Activated T-cell treated with anti-CD3 and anti-CD28 coated beads, Interleukin-2, amount 50 U/mL, for 72 hours (primary cell): ENCODE measurements at places on chromosomes 7 and 10.

- H3K4me1 ChIP-seq = peaks cover 34% of the 10 kb centered on the region
- DNase-seq = peak; percentile 38
- no peaks in the 10 kb centered on the region for H3K36me3 ChIP-seq
- H3K4me3 ChIP-seq = peak overlapping the region; percentile 5
Measured at GRCh38 chr7:102291056-102291915, 4.6 kb downstream of the SH2B2 start.

GRCh38 chr7:36192053-36192824 lies 39.2 kb downstream of the EEPD1 start:
- no peak for DNase-seq
- H3K4me1 ChIP-seq = no peaks in the 10 kb centered on the region
- no peaks in the 10 kb centered on the region for H3K36me3 ChIP-seq
- H3K4me3 ChIP-seq = no peak overlapping the region

- no peak overlapping the region for H3K4me3 ChIP-seq
- H3K27me3 ChIP-seq = no peaks in the 10 kb centered on the region
- no peak for DNase-seq
- H3K36me3 ChIP-seq = no peaks in the 10 kb centered on the region
- no peaks in the 10 kb centered on the region for H3K4me1 ChIP-seq
Measured at GRCh38 chr7:45659496-45660139, 85.5 kb downstream of the ADCY1 start.

DNA sequence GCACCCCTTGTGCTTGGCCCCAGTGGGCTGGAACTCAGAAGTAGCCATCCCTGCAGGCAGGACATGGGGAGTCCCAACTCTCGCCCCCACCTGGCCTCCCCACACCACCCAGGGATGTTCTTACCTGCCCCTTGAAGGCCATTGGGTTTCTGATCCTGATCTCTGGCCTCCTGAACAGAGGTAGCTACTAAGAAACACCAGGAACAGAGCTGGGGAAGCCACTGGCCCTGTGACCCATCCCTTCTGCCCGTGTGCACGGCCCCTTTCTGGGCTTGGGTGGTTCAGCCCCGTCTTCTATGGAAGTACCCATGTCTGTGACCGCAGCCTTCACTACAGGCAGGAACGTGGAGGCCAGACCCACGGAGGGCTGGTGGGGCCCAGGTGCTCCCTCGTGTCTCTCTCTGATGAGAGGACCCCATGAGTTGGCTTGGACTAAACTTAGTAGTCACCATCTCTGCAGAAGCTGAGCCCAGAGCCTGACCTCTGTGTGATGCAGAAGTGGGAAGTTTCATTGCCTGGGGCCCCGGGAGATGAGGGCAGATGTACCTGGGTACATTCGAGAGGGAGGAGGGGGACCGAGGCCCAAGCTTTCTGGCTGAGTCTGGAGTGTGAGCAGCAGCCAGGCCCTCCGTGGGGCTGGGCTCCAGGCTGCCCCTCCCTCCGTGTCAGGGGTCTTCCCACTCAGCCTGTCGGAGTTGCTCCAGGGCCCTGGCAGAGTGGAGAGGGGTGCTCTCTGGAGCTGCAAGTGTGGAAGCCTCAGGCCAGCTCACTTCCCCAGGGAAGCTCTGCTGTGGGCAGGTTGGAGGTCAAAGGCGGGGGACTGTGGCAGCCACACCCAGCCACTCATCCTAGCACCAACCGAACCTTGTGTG lies 81.0 kb downstream of the MKI67 start:
- H3K4me1 ChIP-seq = peaks cover 38% of the 10 kb centered on the region
- H3K4me3 ChIP-seq = no peak overlapping the region
- DNase-seq = no peak
- peak overlapping the region; percentile 46 for H3K27ac ChIP-seq
- H3K36me3 ChIP-seq = peaks cover 1% of the 10 kb centered on the region
